ENCODE measurements at places on chromosomes 6 and 20.

- DNase-seq = no peak
Observed at GRCh38 chr20:11372876-11373790, 544.6 kb upstream of the BTBD3 start.

DNA sequence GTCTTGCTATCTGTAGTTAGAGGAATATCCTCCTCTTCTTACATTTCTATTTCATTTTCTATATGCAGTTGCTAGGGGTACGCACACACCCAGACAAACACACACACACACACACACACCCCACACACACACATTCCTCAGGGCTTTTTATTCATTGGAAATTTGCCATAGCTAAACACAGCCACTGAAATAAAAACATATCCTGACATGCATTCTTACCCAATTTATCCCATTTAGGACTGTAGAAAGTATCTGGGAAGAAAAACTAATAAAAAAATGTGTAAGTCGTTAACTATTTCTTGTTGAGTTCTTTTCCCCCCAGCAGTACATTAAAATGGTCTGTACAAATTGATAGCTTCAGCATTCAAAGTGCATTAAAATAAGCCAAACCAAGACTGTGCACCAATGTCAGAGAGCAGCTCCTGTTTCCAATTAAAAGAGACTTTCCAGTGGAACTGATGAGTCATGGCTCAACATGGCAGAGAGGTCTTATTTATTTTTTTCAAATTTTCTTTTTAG lies 357.9 kb upstream of the AGPAT4 start:
- no peak for DNase-seq

DNA sequence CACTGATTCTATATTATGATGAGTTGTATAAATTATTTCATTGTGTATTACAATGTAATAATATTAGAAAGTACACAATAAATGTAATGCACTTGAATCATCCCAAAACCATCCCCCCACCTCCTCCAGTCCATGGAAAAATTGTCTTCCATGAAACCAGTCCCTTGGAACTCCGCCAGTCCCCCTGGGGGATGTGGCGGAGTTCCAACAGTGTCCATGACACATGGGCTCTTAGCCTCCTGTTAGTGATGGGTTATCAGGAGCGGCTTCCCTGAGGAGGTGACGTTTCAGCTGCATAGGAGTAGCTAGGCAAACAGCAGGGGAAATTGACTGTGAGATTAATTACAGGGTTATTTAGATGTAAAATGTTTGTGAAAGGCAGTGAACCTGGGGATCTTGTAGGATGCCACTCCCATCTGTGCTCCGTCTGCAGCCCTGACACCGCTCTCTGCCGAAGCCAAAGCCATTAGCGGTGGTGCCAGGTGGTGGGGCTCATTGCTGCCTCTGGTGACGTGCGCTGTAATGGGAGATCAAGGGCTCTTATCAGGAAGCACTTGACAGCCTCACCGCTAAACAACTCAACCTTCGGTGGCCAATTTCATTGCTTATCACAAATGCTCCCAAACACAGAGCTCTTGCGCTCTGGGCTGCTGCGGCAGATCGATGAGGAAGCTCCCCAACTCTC lies 81.6 kb upstream of the MC3R start:
- no peak for DNase-seq

- DNase-seq = peak; percentile 85
Observed at GRCh38 chr20:19621072-19621471, 137.0 kb upstream of the RIN2 start.

DNA sequence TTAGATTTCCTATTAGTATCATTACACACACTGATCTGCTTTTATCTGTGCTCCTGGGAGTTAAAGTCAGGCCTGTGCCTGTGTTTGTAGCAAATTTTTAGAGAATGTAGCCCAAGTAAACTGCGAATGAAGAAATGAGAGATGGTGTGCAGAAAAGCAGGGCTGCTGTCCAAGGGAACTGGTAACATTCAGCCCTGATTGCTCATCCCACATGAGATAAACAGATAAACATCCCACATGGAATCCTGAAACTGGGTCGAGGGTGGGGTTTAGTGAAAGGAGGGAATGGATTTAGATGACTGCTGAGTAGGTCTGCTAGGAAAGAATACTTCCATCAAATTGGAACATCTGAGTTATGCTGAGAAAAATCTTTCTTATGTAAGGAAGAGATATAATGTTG lies 69.1 kb downstream of the GRIK2 start:
- no peak for DNase-seq

DNA sequence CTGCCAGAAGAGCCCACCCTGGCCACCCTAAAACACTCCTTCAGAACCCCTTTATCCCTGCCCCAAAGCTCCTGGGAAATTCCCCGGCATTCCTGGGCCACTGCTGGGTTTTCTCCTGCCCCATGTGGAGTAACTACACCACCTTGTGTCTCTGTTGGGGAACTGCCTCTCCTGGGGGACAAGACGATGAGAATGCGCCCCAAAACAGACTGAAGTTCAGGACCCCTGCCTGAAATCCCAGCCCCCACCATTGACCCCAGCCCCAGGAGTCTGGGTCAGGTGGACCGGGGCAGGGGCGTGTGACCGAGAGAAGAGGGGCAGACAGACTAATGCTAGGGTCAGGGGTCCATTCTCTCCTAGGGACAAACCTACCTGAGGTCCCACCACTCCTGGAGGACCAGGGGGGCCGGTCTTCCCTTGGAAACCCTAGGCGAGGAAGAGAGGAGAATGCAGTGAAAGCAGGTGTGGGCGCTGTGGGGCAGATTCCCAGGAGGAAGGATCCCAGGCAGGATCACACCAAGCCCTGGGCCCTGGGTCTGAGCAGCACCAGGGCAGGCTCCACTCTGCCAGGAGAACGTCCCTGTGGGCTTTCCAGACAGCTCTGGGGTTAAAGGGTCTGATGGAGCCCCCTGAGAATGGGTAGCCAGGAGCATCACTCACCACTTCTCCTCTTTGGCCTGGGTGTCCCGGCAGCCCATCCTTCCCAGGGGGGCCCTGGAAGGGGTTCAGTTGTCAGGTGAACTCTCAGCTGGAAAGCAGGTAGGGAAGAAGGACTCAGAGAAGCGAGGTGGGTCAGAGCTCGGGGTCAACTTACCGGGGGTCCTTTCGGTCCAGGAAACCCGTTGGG lies 19.4 kb downstream of the COL11A2 start:
- peak; percentile 45 for DNase-seq

- DNase-seq = no peak
Observed at GRCh38 chr6:47759364-47759763, 22.5 kb upstream of the OPN5 start.

DNA sequence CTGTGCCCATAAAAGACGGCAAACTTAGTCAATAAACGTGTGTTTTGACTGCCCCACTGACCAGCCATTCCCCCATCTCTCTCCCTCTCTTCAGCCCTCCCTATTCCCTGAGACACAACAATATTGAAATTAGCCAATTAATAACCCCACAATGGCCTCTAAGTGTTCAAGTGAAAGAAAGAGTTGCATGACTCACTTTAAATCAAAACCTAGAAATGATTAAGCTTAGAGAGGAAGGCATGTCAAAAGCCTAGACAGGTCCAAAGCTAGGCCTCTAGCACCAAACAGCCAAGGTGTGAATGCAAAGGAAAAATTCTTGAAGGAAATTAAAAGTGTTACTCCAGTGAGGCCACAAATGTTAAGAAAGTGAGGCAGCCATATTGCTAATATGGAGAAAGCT lies 261.6 kb upstream of the TBX18 start:
- DNase-seq = no peak

- no peak for DNase-seq
Observed at GRCh38 chr20:41027872-41028358, 707 bp upstream of the TOP1 start.

DNA sequence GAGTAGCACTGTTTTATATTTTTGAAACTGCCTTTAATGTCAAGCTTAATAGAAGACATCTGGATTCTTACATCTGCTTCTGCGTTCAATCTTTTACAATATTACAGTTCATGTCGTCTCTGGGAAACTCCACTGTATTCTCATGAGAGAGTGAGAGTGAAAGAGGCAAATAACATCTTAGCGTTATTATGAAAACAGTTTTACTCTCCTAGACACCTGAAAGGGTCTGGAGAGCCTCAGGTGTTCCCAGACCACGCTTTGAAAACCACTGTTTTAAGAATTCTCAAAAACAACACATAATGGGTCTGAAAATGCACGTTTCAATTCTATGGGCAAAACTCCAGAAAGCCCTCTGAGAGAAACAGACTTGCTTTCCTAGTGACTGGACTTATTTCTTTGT lies 63.3 kb downstream of the ARHGAP18 start:
- no peak for DNase-seq

GRCh38 chr6:75620381-75621304 lies 19.0 kb downstream of the SENP6 start:
- no peak for DNase-seq

GRCh38 chr6:143397227-143398222 lies 53.0 kb downstream of the ADAT2 start:
- DNase-seq = no peak

GRCh38 chr20:53934421-53935343 lies 135.7 kb downstream of the BCAS1 start:
- DNase-seq = peak; percentile 62
